ENCODE measurements at places on chromosomes 6 and 20.
A peak's percentile ranks its signal among the peaks of the same experiment; 100 is the strongest.

DNA sequence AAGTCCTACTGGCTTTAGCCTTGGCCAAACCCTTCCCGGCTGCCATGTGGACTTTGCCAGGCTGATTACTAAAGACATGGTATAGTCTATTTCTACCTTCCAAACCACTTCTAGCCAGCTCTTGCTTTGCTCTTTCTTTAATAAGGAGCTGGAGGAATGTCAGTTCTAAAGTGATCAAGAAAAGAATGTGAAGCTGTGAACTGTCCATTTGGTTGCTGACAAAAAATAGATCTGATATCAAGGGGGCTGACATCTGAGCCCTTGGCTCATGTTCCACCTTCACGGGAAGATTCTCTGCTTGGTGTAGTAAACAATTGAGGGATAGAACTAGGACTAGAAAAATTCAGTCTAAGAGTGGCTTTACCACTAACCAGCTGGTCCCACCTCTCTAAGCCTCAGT, 22.6 kb downstream of the GNAS-AS1 start:
- no peak for DNase-seq

DNA sequence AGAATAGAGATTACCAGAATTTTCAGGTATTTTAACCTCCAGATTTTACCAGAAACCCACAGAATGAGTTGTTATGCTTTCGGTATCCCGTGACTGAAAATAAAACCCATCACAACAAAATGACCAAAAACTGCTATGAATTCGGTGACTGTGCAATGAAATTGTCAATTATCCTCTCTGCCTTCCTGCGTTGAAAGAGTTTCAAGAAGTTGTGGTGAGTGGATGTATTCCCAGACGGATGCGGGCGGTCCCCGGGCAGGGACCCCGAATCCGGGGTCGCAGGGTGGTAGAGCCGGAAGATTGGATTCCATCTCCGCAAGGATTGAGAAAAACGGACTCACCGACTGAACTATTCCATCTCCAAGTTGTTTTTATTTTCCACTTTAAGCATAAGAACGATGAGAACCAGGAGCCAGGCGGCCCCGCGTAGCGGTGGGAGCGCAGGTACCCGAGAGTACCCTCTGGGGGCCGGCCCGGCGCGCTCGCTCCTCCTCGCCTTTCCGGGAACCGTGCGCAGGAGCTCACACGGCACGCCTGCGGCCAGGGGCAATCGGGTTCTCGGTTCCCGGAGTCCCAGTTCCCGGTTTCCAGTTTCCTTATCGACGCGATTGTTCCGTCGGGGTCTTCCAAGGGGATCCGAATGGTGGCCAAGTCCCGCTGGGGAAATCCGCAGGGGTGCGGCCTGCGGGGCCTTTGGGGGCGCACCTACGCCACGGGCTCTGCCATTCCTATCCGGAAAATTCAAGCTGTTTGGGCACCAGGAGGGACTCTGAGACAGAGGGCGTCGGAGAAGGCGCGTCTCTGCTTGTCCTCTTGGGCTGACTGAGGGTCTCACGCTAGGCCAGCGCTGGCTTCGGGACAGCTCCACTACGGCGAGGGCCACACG, 104.9 kb upstream of the PRDM1 start:
- peak; percentile 22 for DNase-seq

GRCh38 chr6:129766959-129767728, 57.2 kb upstream of the ARHGAP18 start:
- DNase-seq, result peak; percentile 38

DNA sequence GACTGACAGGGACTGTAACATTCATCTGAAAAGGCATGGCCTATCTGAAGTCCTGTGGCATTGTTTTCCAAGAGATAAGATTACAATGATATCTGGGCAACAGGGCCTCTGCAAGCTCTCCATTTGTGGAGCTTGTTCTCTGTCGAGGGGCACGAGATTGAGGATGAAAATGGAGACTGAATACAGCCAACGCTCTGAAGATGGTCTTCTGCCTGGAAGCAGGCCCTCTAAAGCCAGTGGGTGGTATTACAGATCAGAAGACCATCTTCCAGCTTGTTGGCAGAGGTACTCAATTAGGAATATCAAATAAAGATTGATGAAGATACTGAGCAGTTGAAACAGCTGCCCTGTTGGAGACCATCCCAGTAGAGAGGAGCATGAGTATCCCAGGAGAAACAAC, 288.2 kb downstream of the CENPW start:
- DNase-seq, result no peak

GRCh38 chr6:158131926-158132325, 36.1 kb downstream of the SERAC1 start:
- no peak for DNase-seq

DNA sequence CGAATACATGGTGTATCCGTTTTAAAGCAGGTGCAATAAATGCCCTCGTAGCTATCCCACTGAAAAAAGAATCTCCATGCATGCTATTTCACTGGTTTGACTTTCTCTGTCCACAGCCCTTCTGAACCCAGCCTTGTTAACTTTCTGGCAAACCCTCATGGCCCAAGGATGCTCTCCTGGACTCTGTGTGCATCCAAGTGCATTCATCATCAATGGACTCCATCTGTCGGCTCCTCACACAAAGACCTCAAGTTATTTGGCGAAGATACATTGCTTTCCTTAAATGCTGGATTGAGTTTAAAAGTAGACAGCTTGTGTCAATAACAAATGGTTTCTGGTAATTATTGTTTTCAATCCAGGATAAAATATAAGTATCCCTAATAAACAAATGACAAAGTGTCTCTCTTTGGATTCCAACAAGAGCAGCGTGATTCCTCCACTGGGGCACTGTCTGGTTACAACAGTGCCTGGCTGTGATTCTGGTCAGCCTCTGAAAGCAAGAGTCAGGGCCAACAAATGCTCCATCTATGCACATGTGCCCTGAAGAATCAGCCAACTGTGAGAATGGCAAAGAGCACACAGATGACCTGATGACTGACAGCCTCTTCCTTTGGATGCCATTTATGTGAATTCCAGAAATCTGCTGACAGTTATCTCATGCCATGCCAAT, 55.7 kb downstream of the FYN start:
- DNase-seq, result no peak

DNA sequence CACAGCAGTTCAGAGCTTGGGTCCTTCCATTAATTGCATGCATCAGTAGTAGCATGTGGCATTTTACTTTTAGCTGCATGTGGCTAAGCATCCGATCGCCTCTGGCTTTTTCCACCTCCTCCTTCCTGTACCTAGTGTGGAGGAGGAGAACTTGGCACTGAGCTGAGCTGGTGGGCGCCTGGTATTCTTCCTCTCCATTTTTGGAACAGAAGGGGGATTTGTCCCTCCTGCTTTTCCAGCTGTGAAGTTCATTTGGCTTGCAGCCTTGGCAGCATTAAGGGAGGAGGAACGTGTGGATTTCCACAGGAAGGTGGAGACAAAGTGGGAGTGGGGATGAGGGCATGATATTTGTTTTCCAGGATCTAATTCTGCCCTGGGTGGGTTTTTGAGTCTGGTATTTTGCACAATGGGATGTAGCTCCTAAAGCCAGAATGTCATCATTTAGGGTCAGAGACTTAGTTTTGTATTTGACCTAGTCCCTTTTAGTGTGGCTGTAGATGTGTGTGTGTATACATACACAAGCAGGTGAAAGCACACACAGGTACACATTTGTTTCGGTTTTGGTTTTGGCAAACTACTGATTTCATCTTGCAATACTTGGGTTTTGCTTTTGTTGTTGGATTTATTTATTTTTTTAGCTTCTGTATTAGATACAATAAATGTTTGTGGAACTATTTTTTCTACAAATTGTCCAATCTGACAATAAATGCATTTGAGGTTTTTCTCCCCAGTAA, 90.0 kb downstream of the SASH1 start:
- DNase-seq, result no peak

GRCh38 chr6:131867744-131868143, 59.9 kb downstream of the ENPP1 start:
- DNase-seq, result no peak

DNA sequence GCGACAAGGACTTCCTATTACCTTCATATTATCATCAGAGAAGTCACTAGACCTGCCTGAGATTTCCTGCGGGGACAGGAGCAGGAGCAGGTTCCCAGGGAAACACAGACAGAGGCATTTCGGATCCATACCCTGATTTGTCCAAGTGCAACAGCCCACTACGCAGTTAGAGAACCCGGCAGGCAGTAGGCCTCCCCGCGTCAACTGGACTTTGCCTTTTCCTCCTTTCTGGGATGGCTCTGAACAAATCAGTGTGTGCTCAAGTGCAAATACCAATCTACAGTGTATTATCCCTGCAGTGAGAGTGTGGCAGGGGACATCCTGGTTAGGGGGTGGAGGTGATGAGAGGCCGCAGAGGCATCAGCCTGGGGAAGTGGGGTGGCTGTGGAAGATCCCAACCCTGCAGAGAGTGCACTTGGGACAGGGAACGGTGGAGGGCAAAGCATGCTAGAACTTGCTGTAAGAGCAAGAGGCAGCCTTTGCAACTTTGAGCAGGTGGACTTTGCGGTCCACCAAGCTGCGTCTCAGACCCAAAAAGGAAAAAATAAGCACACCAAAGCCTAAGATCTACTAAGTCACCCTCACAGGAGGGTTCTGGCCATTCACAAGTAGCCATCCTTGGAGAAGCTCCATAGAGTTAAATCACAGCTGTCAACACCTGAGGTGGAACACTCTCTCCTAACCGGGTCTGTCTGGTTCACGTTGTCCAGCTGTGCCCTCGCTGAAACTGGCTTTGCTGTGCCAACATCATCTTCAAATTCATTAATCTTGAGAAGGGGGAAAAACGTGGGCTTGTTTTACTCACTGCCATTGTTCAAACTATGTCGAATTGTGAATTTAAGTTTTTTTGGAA, 159.1 kb downstream of the ZDHHC14 start:
- no peak for DNase-seq

DNA sequence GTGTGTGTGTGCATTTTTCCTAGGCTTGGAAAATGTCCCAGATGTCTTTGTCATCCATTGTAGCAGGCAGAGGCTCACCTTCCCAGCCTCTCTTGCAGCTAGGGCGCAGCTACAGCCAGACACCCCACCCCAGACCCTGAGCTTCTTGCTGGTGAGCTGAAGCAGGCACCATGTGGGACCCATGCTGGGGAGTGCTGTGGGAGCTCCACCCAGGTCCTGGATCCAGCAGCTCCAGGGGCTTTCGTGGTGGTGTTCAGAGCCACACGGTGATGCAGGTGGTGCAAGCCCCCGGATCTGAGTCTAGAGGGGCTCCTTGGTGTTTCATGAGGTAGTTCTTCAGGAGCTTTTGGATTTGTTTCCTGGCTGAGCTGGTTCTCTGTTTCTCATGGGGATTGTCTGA, 56.0 kb upstream of the ZFP64 start:
- DNase-seq, result no peak

GRCh38 chr6:71126506-71126905, 162.1 kb upstream of the OGFRL1 start:
- no peak for DNase-seq

- DNase-seq, result no peak
These were observed 40.2 kb downstream of the TOP1 start for GRCh38 chr20:41068806-41069205.

- peak; percentile 98 for DNase-seq
These were observed 634 bp upstream of the PHF1 start for GRCh38 chr6:33410050-33410710.

GRCh38 chr6:34243901-34244884, 4.6 kb downstream of the SMIM29 start:
- peak; percentile 61 for DNase-seq

GRCh38 chr6:15434823-15435380, 189.0 kb downstream of the JARID2 start:
- no peak for DNase-seq

DNA sequence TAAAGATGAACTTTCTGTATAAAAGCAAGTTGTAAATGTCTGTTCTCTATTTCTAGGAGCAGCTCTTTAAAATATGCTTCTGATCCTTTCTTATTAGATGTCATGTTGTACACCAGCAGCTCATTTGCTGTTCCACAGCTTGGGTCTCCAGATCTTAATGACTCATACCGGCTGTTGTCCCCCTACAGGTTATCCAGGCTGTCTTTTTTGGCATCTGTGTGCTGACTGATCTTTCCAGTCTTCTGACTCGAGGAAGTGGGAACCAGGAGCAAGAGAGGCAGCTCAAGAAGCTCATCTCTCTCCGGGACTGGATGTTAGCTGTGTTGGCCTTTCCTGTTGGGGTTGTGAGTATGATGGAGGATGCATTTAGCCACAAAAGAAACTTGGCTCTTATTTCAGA, 76.0 kb downstream of the AIG1 start:
- DNase-seq, result no peak

DNA sequence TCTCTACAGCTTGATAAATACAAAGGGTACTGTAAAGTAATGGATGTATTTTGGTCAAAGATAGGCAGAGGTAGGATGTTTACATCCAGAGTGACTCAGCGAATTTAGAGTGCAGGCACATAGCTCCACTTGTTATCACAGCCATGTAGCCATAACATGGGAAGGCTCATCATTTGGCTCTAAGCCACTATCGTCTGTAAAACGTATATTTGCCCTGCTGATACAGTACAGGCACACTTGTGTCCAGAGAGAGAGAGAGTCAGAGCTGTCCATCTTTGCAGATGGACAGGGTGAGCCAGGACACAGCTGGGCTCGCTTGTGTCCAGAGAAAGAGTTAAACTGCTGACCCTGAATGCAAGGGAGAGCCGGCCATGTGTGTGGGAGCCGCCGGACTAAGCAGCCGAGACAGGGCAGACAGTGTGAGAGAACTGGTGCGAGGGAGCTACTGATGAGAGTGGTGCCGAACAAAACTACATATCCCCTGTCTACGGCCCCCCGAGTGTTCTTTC, 619.0 kb downstream of the DOK5 start:
- no peak for DNase-seq

DNA sequence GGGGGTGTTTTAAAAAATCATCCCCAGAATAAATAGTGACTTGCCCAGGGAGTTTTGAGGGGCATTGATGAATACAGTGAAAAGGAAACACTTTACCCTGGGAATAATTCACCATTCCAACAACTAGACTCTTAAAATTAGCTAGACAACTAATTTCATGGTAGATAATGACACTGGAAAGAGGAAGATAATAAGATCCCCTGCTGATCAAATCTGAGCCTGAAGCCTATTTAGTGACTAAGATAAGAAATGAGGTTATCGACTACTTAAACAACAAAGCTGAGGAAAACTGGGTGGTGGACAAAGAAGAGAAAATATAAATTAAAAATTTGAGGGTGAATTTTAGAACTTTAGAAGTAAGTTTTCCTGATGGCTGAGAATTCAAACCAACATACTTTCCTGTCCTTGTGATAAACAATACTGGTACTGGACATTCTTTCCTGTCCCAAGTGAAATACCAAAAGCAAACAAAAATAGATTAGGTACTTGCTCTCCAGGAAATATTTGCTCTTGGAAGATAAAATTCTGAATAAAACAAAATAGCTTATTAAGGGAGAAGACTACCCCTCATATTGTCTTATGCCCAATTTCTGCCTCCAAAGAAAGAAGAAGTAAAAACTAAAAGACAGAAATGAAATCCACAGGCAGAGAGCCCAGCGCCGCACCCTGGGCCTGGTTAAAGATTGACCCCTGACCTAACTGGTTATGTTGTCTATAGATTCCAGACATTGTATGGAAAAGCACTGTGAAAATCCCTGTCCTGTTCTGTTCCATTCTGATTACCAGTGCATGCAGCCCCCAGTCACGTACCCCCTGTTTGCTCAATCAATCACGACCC, 64.0 kb upstream of the ADGRF4 start:
- DNase-seq, result no peak

All from stimulated activated CD4-positive, alpha-beta T cell treated with anti-CD3 and anti-CD28 coated beads, Interleukin-1b, Interleukin-23, amount 100 ng/mL, for 4 hours (primary cell).